Activated T-helper 1 cell treated with anti-CD3 and anti-CD28 coated beads, Interleukin-2, amount 50 U/mL, for 16 hours (primary cell): ENCODE measurements at places on chromosomes 5 and 9.

DNA sequence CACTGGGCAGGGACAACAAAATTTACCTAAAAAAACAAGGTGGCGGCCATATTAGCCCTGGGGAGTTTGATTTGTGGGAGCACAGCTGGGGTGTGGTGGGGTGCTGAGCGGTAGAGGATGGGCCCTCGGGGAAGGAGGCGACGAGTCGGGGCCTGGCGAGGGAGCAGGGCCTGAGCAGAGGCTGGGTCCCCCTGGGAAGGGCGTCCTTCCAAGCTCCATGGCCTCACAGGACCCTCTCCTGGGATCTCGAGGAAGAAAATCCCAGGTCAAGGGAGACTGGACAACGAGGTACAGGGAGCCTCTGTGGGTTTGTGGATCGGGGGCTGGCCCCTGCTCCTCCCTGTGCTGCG, 165.5 kb downstream of the CACNA1B start:
- no peak for DNase-seq

DNA sequence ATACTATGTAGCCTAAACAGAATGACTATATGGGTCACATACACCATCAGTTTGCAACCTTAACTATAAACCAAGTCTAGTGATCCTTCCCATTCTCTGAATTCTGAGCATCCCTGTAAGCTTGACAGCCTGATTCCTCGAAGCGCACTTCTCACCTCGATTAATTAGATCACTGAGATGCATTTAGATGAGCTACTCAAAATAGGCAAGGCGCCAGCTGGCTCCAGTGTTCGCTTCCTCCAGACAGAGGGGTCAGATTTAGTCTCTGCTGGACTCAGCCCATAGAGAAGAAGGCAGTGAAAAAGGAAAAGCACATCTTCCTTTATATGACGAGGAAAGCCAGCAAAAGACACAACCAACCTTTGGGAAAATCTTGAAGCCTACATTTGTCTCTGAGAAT, 371.5 kb downstream of the MLLT3 start:
- DNase-seq = no peak

DNA sequence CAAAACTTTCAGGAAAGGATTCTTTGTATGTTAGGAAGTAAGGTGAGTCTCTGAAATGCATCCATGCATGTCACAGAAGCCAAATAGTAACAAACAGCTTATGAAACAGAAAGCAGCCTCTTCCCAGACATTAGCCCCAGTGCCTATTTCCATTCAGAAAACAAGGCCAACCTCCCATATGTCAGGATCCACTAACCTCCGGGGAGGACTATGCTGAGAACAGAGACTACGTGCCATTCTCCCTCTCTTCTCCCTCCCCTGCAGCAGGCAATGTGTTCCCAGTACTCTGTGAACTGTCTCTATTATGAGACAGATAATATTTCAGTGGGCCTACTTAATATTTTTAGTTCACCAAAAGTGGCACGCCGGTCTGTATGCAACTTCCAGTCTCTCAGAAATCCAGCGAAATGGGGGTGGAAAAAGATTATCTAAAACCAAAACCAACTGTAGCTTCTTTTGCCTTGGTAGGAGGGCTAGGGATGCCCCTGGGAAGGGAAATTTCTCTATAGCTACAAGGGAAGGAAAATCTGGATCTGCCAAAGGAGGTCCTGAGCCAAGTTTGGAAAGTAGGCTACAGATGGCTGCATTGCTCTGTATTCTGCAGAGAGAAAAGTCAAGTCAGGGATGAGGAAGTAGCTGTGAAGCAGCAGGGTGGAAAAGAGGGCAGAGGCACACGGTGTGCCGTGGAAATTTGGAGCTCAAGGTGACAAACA, 42.0 kb downstream of the VLDLR start:
- no peak for DNase-seq

DNA sequence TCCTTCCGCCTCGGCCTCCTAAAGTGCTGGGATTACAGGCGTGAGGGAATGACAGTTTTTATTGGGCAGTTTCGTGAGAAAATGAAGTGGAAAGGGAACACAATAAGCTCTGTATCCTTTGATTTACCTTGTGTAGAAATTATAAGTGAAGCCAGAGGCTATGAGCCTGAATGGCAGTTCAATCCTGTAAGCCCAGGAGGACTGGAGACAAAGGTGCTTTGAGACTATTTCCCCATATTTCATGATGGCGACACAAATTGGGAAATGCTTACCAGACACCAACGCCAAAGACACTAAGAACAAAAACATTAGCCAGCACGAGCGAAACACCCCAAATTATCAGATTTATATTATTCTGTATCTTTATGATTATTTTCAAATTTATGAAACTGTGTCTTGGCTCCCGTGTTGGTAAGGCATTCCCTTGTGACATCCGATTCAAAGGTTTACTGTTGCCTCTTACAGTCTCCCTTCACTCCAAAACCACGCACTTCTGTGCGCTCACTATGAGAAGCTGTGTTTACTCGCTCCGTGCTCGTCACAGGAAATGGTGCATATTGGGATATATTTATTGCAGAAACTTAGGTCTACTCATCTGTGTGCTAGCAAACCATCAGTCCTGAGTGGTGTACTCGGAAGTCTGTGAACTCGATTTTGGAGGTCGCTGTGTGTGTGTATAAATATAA, 73.9 kb downstream of the SH3PXD2B start:
- DNase-seq = no peak

DNA sequence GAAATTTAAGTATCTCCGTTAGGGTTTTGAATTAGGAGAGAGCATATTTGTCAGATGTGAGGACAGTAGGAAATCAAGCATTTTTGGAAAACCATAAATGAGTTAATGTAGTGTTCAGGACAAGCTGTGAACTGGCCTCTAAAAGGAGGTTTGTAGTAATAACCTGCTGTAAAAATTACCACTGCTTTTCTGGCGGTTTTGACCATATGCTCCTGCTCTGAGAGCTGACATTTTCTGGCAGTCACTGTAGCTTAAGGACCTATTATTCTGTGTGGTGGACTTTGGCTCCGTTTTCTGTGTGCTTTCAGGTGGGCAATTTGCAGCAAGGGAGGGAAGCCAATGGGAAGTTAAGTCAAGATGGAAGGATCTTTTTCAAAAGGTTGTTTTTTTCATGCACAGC, 111.1 kb downstream of the SGCD start:
- no peak for DNase-seq

DNA sequence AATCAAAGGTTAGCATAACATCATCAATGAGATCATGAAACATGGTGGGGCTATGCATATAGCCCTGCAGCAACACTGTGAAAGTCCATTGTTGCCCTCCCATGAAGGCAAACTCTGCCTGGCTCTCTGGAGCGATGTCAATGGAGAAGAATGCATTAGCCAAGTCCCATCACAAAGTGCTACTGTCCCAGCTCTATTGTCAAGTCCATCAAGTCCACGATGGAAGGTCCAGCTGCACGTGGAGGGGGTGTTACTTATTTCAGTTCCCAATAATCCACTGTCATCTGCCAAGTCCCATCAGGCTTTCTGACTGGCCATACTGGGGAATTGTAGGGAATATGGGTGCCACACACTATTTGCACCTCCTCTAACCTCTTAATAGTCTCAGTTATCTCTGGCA, 10.8 kb downstream of the DMAC1 start:
- no peak for DNase-seq

DNA sequence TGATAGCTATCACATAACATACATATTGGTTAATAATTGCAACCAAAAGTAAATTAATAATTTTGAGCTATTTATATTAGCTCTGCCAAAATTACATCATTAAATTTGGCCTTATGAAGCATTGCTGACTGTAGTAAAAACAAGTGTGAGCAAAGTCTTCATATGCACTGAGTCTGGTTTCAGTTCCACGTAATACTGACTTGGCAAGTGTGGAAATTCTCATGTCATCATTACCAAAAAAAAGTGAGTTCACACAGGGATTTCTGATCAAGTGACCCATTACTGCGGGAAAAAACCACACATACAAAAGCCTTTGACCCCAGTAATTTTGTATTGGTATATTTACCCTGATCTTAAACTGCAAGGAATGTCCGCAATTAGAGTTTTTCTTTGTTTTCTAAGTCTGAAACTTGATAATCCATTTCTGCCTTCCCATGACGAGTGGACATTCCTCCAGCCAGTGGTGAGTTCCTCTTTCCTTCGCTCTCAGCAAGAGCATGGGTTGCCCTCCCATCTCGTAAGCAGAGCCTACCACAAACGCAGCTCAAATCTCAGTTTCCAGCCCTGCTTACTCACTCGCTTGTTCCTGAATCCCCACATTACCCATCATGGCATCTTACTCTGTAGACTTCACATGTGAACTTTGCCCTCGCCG, 220.2 kb upstream of the DMRT1 start:
- DNase-seq = no peak

DNA sequence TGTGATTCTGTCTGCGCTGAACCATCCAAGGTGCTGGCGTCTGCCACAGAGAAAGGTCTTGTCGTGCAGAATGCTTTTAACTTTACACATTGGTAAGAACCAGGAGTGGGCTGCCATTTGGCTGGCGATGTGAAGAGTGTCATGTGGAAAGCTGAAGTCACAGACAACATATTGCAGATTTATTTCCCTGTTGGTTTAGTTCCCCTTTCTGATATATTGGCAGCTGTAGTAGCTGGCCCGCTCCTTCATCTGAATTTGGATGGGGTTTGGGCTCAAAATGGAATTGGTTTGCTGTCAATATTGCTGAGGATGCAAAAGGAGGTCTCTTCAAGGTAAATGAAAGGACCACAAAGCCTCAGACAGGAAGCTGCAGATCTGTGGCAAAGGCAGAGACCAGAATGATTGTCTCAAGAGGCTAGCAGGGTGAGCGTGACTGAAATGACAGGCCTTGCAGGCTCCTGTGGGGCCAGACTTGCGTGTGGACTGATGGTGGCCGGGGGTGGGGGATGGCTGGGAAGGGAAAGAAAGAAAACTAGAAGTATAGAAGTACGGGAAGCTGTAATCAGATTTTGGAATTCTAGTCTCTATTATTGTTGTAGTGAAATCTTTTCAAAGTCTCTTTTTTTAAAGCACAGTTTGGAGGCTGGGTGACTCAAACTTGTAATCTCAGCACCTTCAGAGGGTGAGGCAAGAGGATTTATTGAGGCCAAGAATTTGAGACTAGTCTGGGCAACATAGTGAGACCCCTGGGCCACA, 25.1 kb upstream of the CD180 start:
- DNase-seq = no peak

DNA sequence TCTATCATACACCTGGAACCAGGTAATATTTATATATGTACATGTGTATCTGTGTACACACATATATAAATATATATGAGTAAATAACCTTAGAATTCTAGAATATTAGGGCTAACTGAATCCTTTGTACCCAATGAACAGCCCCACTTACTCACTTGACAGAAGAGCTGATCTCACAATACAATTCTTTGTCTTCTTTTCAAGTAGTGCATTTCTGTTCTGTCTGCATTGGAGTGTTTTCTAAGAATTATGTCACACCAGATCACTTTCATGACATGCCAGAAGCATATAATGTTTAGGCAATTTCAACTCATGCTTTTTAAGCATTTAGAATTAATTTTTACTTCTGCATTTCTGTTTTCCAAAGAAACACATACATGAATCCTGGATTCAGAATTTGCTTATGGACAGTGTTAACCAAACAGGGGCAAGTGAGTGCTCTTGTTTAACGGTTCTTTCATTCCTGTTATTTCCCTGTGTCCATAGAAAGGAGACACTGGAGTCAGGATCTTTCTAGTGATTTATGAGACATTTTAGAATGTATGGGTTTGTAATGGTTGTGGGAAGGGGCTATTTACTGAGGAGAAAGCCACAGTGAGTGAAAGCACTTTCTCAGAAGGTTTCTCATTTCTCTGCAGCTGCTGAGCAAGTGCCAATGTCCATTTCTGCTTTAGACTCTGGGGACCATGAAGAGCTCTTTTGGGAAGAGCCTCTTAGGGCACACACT, 123.2 kb downstream of the RMI1 start:
- no peak for DNase-seq

GRCh38 chr5:95486191-95486590, 68.6 kb downstream of the SKIC3 start:
- DNase-seq = no peak

GRCh38 chr5:180632768-180633167, 16.6 kb downstream of the FLT4 start:
- DNase-seq = no peak

DNA sequence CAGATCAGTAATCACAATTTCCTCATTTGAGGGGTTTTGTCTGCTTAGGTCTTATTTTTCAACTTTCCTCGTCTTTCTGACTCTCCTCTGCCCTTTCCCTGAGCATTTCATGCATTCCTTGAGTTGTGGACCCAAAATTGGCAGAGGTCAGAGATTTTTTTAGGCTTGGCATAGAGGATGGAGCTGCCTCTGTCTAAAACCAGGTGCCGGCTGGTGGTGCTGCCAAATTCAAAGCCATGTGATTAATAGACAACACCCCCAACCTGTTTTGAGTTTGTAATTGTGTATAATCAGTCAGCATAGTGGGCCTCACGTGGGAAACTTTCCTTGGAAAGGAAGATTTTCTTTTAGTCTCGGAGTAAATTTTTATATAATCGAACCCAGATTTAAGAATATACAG, 39.6 kb downstream of the TJP2 start:
- no peak for DNase-seq

DNA sequence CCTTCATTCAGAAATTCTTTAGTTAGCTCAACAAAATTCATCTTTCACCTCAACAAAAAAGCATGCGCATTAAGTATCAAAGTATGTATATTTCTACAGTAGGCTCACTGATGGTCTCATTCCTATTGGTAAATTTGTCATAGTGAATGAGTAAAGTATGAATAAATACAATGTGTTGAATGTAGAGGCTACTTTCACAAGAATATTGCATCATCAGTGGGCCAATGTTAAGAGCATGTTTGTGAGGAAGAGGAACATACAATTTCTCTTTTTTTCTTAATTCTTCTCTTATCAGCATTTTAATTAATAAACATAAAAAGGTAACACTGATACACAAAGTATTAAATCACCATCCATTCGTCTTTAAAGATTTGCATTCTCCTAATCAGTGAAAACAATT, 505.1 kb downstream of the CETN3 start:
- no peak for DNase-seq

GRCh38 chr5:142847898-142848790, 78.0 kb downstream of the ARHGAP26 start:
- DNase-seq = no peak

GRCh38 chr5:14165375-14166106, 22.4 kb downstream of the TRIO start:
- DNase-seq = no peak

DNA sequence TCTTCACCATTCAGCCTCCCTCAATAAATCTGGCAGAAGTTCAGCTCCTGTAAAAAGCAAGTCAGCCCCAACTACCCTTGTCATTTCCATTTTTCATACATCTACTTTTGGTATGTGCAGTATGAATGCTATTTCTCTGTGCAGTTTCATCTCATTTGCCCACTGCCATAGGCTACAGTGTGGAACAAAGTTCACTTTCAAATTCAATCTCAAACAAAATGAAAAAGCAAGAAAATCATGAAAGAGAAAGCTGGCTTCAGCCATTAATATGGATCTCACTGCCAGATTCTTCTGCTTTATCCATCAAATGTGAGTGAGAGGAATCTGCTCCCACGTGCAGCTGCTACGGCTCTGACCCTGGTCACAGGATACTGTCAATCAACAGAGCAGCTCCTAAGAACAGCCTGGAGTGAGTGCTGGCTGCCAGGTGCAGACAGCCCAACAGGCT, 494.2 kb downstream of the ZNF608 start:
- no peak for DNase-seq
